ENCODE measurements at places on chromosomes 5 and 9.

- DNase-seq: no peak
These were observed 1.5 kb upstream of the RNF180 start for GRCh38 chr5:64164166-64164565.

GRCh38 chr5:77936365-77936693 is 160.2 kb upstream of the TBCA start:
- no peak for DNase-seq

DNA sequence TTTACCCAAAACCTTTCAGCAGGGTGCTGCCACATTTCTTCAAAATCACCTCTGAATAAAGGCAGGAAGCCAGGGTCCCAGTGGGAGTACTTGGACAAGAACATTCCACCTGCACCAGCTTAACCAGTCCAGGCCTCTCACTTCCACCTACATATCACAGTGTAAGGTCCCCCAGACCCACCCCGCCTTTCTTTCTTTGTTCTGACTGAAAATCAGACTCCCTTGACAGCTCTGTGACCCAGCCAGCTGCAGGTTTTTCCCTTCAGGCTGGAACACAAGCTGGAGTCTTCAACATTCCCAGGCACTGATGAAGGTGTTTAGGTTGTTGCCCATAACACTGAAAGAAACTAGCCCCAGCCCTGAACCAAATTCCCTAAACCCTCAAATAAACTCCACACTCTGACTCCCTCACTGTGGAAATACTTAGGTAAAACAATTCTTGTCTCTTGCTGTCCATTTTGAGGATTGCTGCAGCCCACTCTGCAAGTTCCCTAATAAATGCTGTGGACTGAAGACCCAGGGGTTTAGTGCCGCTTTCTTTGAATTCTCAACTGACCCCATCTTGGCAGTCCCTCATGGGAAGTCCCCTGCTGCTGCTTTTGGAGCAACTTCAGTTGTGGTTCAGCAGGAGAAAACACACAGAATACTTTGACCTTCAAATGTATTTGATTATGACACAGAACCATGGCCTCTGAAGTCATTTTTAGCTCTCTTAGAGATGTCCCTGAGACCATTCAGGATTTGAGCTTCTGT is 24.8 kb downstream of the P4HA2 start:
- DNase-seq: no peak

- no peak for DNase-seq
These were observed 718.9 kb upstream of the MEF2C start for GRCh38 chr5:89601880-89602279.

DNA sequence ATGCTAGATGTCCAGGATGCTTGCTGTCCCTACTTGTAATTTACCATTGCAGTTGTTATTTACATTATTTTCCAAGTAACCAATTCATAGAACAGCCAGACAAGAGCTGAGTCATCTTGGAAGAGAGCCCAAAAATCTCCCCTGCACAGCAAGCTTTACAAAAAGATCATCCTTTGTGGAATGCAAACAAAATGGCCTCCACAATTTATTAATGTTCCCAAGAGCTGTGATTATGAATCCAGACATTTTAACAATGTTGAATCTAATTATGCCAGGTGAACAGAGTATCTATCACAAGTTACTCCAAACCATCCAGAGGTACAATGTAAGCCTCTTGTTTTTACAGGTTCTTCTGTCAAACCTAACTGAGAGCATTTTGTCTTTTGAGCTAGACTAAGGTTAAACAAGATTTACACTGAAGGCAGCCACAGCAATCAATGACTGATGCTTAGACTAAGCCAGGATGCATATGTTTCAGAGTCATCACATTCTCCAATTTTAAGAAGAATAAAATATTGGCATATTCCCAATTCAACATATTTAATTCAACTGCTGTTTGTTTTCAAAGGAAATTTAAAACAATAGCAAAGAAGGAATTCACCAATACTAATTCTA is 95.3 kb upstream of the SLC12A2 start:
- DNase-seq: no peak

DNA sequence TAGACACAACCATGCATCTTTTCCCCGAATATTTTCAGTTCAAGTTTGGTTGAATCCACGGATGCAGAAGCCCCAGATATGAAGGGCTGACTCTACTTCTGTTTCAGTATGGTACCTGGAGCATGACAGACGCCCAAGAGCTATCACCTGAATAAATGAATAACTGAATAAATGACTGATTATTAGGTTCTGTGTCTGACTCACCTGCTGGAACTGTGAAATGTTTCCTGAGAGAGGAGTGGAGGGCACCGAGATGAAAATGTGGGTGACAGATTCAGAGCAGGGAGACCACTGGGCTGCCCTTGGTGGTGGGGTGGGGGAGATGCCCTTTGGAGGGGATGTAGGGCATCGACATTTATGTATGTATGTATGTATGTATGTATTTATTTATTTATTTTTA is 13.2 kb downstream of the FRMPD1 start:
- DNase-seq: no peak

DNA sequence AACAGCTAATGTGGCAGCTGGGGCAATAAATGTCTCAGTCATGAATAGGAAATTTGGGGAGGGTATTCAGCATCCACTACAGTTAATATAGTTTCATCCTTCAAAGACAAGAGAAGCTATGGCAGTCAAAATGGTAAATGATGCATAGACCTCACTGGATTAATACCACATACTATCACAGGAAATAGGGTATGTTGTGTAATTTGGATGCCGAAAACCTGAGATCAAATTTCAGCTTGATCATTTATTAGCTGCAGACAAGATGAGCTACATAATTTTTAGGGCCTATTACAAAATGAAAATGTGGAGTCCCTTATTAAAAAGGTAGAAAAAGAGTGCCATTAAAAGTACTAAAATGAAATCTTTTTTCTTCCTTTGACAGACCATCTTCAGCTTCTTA is 112.6 kb upstream of the MTAP start:
- no peak for DNase-seq

DNA sequence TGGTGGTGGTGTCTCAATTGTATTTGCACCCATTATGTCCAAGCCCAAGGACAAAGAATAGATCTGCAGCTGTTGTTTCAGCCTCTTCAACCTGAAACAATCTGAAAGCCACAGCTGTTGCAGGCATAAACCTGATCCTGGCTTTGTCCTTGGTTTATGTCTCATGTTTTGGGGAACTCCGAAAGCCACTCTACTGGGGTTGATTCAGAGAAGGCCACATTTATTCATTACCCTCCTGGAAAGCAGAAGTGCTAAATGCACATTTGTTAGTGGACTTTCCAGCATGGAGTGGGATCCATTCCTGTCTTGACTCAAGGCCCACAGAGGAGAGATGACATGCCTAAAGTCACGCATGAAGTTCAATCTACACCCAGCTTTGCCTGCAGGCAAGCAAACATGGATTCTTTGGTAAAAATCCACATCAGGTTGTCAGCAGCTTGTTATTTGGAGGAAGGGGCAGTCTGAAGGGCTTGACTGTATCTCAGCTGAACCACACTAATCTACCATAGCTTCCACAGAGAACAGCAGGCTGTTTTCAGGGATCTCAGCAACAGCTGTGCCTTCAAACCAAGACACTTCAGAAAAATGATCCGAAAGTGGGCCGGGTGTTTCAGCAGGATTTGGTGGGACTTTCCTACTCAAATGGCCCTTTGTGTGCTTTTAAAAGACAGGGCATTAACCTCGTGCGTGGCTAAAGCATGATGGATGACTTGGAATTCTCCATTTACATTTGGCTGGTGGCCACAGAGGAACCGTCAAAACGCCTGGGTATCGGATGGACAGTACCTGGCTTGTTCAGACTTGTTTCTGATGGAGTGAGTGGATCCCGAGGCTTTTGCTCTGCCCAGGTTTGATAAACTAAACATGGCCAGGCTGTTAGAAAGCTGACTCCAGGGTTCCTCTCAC is 36.2 kb upstream of the ADAM19 start:
- no peak for DNase-seq

GRCh38 chr5:160369990-160370712 is at the start of gene C1QTNF2:
Gene C1QTNF2, minus strand, starts transcription at chr5:160370626. Its CDS starts 15,615 bp downstream, at chr5:160355011.
- no peak for DNase-seq

- no peak for DNase-seq
These were observed 123.6 kb upstream of the ZNF608 start for GRCh38 chr5:124870070-124870469.

DNA sequence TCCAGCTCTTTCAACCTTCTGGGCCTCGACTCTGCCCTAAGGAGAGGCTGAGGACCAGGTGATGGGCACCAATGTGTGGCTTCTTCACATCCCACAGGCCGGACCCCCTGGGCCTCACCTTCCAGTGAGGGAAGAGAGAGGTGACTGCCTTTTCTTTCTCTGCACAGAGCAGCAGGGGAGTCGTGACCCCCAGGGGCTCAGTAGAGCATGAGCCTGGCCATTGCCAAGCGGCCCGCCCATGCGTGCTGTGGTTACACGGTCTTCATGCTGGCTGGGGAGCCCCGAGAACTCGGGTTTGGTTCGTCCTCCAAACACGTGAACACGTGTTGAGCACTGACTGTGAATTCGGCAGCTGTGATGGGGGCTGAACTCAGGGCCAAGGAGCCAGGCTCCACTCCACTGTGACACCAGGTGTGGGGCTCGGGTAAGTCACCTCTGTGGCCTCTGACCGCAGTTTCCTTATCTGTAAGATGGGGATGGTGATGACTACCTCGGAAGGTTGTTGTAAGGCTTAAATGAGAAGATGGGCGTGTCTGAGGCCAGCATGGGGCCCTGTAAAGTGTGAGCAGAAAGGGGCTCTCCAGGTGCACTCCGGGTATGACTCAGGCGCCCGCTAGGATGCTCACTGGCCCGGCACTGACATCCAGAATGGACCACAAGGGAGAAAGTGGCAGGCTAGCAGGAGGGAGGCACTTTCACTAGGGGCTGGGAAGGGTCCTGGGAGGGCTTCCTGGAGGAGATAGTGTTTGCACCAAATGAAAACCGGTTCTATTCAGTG is 13.4 kb upstream of the GRHPR start:
- peak; percentile 73 for DNase-seq

DNA sequence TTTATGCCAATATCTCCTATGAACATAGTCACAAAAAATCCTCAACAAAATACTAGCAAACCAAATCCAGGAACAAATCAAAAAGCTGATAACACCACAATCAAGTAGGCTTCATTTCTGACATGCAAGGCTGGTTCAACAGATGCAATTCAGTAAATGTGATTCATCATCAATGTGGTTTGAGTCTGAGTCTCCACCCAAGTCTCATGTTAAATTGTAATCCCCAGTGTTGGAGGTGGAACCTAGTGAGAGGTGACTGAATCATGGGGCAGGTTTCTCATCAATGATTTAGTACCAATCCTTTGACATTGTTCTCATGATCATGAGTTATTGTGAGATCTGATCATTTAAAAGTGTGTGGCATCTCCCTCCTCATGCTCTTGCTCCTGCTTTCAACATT is 1072.7 kb downstream of the NR2F1-AS1 start:
- no peak for DNase-seq

DNA sequence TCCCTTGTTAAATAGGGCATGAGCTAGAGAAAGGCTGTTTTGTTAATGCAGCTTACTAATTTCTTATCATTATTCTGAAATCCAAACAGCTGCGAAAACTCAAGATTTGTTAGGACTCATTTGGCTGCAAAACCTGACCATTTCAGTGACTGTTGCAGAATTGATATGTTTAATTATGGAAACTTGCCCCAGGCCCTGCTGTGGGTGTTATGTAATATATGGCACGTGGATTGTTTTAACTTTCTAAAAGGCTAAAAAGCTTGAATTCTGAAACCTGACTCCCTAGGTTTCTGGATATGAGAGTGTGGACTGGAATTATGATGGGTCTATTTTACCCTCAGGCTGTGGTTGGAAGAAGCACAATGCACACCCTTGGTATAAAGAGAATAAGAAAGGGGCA is 4.4 kb downstream of the IL9 start:
- DNase-seq: no peak

GRCh38 chr5:139565411-139566305 is 4.5 kb downstream of the UBE2D2 start:
- peak; percentile 32 for DNase-seq
